Suprapubic skin (tissue), 4 donors: ENCODE measurements at places on chromosomes 5 and 9. TPM values are rescaled to one million over a fixed set of nuclear protein-coding genes. Genes with fewer than 3 reads are reported as not detected.

Gene MAMDC2
- total RNA-seq, result 4.1 TPM

Gene KCNN2
- 3.2 TPM for total RNA-seq

Gene TNFAIP8
- 37.2 TPM for total RNA-seq

Gene PCDHA9
- total RNA-seq, result 0.32 TPM

Gene INSL4
- not detected for total RNA-seq

Gene TXNDC8
- total RNA-seq, result not detected

Gene ACTBL2
- not detected for total RNA-seq

DNA sequence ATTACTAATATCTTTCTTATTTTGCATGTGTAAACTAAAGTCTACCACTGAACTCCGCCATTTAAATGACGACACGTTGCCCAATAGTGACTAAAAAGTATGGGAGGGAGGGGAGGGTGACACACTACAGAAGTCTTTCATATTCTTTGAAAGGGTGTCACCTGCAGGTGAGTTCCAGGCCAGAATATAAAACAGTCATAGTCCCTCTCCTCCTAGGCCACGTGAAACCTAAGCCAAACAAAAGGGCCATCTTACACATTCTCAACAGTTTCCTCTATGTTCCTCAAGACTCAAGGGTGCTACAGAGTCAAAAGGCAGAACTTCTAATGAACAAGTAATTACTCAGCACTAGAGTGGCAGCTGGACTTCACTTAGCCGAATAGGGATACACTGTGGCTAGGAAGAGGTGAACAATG, 6.4 kb downstream of the CEMIP2 start:
- no peak for DNase-seq

DNA sequence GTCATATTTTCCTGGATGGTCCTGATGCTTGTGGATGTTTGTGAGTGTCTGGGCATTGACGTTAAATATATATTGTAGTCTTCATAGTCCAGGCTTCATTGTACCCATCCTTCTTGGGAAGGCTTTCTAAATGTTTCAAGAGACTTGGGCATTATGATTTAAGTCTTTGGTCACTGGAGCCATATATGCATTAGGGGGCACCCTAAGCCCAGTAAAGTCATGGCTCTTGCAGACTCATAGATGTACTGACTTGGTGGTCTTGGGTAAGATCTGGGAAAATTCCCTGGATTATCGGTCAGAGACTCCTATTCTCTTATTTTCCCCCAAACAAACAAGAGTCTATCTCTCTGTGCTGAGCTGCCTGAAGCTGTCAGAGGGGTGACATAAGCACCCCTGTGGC, 271.1 kb downstream of the TRIM36 start:
- no peak for DNase-seq

DNA sequence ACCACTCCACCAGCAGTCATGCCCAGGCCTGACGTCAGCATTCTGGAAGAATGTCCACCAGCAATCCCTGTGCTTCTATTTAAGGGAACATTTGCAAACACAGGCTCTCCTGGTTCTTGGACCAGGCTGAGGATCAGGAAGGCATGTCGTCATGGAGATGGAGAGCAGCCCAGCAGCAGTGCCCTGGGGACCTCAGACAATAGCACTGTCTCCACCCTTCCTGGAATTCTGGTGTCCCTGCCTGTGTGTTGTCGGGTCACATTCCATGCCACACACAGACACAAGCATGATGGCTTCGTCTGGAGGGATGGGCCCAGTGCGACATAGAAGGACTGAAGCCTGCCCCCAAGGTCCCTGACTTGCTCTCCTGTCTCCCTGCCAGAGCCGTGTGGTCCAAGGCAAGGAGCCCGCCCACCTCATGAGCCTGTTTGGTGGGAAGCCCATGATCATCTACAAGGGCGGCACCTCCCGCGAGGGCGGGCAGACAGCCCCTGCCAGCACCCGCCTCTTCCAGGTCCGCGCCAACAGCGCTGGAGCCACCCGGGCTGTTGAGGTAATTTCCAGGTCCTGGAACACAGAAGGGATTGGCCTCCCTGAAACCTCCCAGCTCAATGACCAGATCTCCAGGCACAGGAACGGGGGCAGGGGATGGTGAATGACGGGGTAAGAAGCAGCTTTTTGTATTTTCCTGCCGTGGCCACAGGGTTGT, 43.8 kb downstream of the STOM start:
- DNase-seq, result peak; percentile 95

DNA sequence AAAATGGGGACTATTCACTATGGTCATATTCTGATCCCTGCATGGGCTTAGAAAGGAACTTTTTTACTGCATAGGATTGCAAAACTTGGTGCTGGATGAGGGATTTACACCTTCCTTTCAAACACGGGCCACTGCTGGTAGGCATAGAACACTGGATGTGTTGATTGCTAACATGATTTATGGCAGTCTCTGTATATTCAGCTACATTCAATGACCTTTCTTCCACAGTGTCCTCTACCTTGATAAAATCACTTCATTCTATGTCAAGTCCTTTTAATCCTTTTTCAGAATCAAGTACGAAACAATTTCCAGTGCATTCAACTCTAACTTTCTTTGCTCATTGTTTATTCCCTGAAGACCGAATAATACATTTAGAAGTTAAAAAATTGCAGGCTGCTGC, 91.9 kb upstream of the ATG10 start:
- no peak for DNase-seq

- no peak for DNase-seq
Measured at GRCh38 chr9:5579881-5580280, 49.0 kb upstream of the RIC1 start.

DNA sequence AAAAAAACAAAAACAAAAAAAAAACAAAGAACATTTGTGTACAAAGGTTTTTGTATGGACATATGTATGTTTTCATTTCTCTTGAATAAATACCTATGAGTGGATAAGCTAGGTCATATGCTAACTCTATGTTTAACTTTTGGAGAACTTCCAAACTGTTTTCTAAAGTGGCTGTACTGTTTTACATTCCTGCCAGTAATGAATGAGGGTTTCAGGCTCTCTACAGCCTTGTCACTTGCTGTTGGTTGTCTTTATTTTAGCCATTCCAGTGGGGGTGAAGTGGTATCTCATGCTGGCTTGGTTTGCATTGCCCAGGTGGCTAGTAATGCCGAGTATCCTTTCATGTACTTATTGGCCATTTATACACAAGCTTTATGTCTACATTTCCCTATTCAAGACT, 9.1 kb upstream of the TRIO start:
- DNase-seq, result no peak

GRCh38 chr9:132239999-132240840, 78.4 kb downstream of the NTNG2 start:
- DNase-seq, result peak; percentile 75

DNA sequence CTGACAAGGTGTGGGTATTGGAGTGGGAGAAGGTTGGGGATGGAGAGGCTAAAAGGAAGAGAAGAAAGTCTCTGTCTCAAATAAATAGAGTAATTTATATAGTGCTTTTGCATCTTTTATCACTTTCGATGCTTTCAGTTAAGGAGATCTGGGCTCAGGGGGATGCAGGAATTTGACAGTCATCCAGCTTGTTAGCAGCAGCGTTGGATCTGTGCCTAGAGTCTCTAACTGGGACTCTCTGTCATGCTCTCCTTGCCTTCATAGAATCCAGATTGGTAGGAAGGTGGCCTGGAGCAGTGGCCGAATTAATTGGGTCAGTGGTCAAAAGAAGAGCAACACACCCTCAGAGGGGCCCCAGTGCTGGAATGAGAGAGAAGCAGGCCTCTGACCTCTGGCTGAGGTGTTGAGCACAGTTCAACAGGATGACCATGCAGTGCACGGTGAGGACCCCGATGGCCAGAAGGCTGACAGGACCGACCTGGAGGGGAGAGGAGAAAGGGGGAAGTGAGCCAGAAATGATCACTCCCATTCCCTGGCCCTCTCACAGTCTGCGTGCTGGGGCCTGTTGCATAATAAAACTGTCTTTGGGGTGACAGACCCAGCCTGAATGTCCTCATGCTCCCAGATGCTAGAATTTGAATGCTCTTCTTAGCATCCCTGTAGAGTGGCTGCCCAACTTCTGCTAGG, 7.6 kb downstream of the SLC36A3 start:
- no peak for DNase-seq

DNA sequence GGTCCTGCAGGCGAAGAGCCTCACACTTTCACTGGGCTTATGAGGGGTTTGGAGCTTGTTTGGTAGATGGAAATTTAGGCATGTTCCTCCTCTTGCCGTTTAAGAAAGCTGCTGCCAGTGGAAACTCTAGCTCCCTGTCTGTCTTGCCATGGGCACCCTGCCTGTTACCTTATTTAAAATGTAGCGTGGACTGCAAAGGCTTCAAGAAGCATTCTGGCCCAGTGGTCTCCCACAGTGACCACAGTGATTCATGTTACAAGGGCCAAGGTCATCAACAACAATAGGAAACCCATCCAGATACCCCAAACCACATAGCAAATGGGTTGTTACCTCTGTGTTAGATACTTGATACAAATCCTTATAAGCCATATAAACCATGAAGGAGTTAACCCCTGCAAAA, 96.6 kb downstream of the DPYSL3 start:
- DNase-seq, result no peak

DNA sequence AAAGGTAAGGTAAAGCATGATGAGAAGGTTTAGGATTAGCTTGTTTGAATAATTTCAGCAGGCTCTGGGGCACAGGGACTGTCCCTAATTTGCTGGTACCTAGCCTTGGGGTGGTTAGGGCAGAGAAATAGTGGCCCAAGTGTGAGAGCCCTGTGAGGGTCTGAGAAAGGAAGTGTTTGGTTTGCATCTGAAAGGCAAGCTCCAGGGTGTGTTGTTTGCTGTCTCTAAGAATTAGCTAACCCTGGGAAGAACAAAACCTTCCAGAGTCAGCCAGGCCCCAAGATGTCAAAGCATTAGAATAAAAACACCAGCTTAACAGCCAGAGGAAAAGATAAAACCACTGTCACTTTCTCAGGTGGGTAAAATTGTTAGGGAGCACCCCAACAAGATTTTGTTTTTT, 31.0 kb downstream of the TMEM252 start:
- no peak for DNase-seq

DNA sequence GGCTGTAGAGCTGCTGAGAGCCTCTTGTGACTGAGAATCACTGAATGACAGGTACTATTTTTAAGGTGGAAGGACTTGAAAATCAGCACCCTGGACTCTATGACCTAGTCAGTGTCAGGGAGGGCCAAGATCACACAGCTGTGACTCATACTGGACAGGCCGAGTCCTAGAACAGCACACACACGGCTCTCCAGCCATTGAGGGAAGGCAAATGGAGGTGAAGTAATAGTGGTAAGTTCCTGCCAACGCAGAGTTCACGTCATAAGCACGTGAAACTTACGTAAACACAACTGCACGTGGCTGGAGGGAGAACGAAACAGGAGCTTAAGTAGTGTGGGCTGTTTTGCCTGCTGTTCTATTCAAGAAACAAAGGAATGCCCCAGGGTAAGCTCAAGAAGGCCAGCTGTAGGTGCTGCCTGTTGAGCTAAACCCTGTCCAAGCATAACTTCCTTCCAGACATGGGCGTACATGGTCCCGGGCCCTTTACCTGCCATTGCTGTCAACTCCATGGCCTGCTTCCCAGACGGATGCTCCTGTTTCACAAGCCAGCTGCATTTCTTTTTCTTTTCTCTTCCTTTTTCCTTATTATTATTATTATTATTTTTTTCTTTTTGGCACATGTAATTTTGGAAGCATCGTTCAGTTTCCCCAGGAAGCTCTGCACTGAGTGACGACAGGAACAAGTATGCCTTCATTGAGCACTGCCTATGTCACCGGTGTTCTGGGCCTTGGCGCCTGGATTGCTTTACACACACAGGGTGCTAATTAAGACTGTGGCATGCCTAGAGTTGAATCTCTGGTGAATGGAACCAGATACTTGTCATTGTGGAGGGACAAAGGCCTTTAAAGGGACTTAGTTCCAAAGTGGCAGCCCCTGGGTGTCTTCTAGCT, 10.2 kb upstream of the LCP2 start:
- DNase-seq, result peak; percentile 84
